Gastrocnemius medialis (tissue), 4 donors: ENCODE measurements at places on chromosomes 7 and 10. TPM values are rescaled to one million over a fixed set of nuclear protein-coding genes. Genes with fewer than 3 reads are reported as not detected.

DNA sequence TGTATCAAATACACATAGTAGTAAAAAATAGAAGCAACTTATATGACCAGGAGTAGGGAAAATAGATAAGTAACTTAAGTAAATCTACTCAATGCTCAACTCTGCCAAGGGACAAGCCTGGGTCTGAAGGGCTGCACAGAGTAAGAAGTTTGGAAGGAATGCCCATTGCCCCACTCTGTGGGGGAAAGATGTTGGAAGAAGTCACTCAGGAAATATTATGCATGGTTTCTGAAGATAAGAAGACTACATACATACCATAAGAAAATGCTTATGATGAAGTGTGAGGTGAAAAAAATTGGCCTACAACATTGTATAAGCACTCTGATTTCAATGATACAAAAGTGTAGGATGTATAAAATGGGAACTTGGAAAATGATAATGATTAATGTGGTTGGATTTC is 54.0 kb downstream of the LAMB4 start:
- no peaks in the 10 kb centered on the region for H3K4me1 ChIP-seq
- no peak for DNase-seq
- no peaks in the 10 kb centered on the region for H3K36me3 ChIP-seq
- H3K4me3 ChIP-seq: no peak overlapping the region

DNA sequence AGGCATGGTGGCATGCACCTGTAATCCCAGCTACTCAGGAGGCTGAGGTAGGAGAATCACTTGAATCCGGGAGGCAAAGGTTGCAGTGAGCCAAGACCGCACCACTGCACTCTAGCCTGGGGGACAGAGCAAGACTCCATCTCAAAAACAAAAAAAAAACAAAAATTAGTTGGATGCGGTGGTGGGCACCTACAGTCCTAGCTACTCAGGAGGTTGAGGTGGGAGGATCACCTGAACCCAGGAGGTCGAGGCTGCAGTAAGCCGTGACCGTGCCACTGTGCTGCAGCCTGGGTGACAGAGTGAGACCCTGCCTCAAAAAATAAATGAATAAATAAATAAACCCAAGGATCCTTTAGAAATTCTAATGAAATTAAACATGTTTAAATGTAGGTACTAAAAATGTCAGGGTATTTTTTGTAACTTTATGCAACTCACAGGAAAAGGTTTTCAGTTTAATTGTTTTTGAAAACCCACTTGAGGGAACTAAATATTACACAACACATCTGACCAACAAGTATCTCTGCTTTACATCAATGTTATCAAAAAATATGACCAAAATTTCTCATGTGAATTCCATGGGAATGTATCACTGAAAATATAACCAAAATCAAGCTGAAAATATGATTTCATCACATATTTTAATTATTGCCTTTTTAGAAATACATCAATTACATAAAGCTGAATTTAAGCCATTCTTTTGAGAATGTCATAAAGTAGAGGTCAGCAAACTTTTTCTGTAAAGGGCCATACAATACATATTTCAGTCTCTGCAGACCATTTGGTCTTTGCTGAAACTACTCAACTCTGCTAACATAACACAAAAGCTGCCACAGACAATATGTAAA is 23.9 kb downstream of the UPF2 start:
- H3K4me1 ChIP-seq: no peaks in the 10 kb centered on the region
- H3K27ac ChIP-seq: no peak overlapping the region
- no peaks in the 10 kb centered on the region for H3K36me3 ChIP-seq
- H3K4me3 ChIP-seq: no peak overlapping the region
- DNase-seq: no peak

DNA sequence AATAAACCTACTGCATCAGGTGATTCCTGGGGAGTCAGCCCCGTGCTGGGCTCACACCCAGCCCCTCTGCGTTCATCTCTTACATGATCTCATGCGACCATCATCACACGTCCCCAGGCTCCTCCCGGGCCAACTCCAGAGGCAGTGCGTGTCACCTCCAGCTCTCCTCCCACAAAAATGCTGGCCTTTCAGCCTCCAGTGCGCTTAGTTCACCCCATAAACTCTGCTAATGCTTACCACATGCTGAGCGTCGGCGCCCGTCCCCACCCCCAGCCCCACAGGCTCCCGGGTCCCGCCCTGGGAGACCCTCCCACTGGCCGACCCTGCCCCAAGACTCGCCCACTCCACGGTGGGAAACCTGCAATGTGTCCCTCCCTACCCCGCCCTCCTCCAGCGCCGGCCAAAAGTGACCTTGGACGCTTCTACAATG is 816 bp upstream of the SDK1 start:
- H3K36me3 ChIP-seq: no peaks in the 10 kb centered on the region
- DNase-seq: peak; percentile 16
- no peak overlapping the region for H3K27ac ChIP-seq
- H3K4me1 ChIP-seq: peaks cover 14% of the 10 kb centered on the region
- H3K4me3 ChIP-seq: peak overlapping the region; percentile 55
- H3K27me3 ChIP-seq: peaks cover 2% of the 10 kb centered on the region

DNA sequence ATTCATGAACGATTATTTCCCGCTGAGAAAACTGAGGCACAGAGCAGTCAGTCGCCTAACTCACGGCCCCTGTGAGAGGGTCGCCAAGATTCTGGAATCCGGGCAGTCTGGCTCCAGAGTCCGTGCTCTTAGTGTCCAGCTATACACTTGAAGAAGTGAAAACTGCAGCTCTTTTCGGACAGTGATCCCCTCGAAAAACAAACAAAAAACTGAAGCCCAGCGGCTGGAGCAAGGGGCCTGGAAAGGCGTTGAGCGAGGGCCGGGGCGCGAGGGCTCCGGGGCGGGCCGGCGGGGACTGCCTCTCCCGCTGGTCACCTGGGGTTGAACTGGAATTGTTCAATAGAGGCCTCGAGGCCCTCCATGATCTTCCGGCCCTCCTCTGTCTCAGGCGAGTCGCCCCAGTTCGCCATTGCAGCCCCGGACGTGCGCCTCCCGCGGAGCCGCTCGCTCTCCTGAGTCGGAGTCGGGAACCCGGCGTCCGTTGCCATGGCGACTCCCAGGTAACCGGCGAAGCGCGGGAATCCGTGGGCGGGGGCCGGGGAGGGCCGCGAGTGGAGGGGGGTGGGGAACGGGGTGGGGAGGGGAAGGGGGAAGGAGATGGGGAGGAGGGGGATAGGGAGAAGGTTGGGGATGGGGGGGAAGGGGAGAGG is 881 bp downstream of the C10orf67 start:
- peak; percentile 24 for DNase-seq
- peak overlapping the region; percentile 61 for H3K4me3 ChIP-seq
- no peaks in the 10 kb centered on the region for H3K36me3 ChIP-seq
- no peak overlapping the region for H3K27ac ChIP-seq

Gene KLF14
- 0.41 TPM for total RNA-seq

DNA sequence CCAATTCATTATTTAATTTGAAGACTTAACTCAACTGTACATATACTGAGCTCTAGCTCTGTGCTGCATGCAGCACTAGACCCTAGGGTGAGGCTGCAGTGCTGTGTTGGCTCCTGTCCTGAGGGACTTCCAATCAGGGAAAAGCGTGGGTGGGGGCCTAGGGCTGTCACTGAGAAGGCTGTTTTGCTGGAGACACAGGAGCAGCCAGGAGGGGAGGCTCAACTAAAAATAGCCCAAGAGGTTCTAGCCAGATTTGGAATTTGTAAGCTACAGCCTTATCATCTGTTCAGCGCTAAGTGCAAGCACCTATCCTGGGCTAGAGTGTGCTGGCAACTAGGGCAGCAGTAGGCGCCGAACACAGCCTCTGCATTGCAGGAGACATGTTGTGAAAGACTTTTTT is 121.1 kb downstream of the VWC2 start:
- no peaks in the 10 kb centered on the region for H3K4me1 ChIP-seq
- DNase-seq: no peak
- H3K36me3 ChIP-seq: no peaks in the 10 kb centered on the region
- H3K4me3 ChIP-seq: no peak overlapping the region
- no peak overlapping the region for H3K27ac ChIP-seq

- no peak overlapping the region for H3K27ac ChIP-seq
- no peak overlapping the region for H3K4me3 ChIP-seq
- H3K4me1 ChIP-seq: no peaks in the 10 kb centered on the region
- no peak for DNase-seq
- H3K36me3 ChIP-seq: no peaks in the 10 kb centered on the region
These were observed 90.4 kb downstream of the IDE start for GRCh38 chr10:92483539-92483938.

GRCh38 chr7:158917818-158918217 is 61.5 kb downstream of the DYNC2I1 start:
- H3K27me3 ChIP-seq: no peaks in the 10 kb centered on the region
- no peak overlapping the region for H3K4me3 ChIP-seq
- DNase-seq: no peak
- no peak overlapping the region for H3K27ac ChIP-seq
- no peaks in the 10 kb centered on the region for H3K4me1 ChIP-seq

Gene TMED4
- total RNA-seq: 162 TPM

Gene RPEL1
- total RNA-seq: not detected

DNA sequence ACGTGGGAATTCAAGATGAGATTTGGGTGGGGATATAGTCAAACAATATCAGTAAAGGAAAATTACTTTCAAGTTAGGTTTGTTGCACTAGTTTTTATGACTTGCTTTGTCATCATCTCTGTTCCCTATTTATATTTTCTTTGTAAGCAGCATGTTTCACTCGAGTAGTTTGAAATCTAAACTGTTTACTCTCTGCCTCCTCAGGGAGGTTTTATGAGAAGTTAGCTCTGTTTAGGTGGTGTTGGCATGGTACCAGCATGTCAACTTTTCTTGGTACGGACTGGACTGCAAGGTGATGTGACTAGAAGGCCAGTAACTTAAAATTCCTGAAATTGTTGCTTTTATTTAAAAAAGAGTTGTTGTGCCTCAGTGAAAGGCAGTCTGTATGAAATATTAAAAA is 59.2 kb upstream of the MTPN start:
- no peak overlapping the region for H3K4me3 ChIP-seq
- H3K36me3 ChIP-seq: no peaks in the 10 kb centered on the region

- H3K36me3 ChIP-seq: no peaks in the 10 kb centered on the region
- DNase-seq: no peak
- H3K4me3 ChIP-seq: no peak overlapping the region
- no peaks in the 10 kb centered on the region for H3K27me3 ChIP-seq
- no peak overlapping the region for H3K27ac ChIP-seq
These were observed 327.1 kb downstream of the PRPF18 start for GRCh38 chr10:13913897-13914296.

GRCh38 chr7:132118641-132119040 is 457.6 kb downstream of the PLXNA4 start:
- H3K27ac ChIP-seq: no peak overlapping the region
- no peak overlapping the region for H3K4me3 ChIP-seq
- H3K36me3 ChIP-seq: no peaks in the 10 kb centered on the region
- no peaks in the 10 kb centered on the region for H3K4me1 ChIP-seq
- no peak for DNase-seq

- DNase-seq: no peak
- H3K27ac ChIP-seq: no peak overlapping the region
- H3K4me3 ChIP-seq: no peak overlapping the region
- H3K4me1 ChIP-seq: no peaks in the 10 kb centered on the region
- no peaks in the 10 kb centered on the region for H3K36me3 ChIP-seq
These were observed 335.3 kb downstream of the FGFR2 start for GRCh38 chr10:121262774-121263430.

Gene HOXA11
- 7.1 TPM for total RNA-seq

Gene C10orf88
- 4.2 TPM for total RNA-seq

Gene KIAA1549
- 0.55 TPM for total RNA-seq

GRCh38 chr10:91123261-91123660 is 97.2 kb upstream of the PCGF5 start:
- no peaks in the 10 kb centered on the region for H3K36me3 ChIP-seq
- H3K4me3 ChIP-seq: no peak overlapping the region
- no peak overlapping the region for H3K27ac ChIP-seq
- no peaks in the 10 kb centered on the region for H3K4me1 ChIP-seq
- no peaks in the 10 kb centered on the region for H3K27me3 ChIP-seq

DNA sequence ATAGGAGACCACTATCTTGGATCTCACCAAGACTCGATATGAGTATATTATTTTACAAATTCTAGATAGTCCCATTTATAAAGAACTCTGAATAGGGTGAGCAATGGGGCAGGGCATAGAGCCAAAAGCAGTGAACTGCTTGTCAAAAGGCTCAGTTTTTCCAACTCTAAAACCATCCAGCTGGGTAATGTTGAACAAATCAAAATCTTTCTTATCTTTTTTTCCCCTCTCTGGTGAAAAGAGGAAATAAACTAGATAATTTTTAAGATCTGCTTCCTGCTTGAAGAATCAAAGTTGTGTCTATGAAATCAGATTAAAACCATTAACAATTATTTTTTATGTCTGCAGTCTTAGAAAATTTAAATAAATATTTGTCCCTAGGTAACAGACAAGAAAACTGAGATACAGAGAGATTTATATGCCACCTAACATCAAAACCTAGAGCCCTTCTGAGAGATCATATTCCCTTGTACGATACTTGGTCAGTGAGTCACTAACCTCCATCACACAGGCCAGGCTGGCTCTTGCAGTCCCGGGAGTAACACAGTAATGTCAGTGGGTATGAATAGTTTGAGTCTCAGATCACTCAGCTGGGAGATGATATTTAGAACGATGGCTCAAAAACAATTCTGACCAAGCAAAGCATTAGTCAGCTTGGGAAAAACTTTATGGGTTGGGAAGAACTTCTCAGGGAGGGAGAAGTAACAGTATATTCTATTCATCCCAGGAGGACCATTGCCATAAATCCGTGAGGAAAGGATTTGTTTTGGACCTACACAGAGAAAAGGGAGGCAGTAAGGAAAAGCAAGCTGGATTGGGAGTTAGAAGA is 178.8 kb downstream of the REEP3 start:
- H3K36me3 ChIP-seq: no peaks in the 10 kb centered on the region
- peak; percentile 82 for DNase-seq
- H3K27me3 ChIP-seq: no peaks in the 10 kb centered on the region
- H3K4me1 ChIP-seq: peaks cover 45% of the 10 kb centered on the region
- no peak overlapping the region for H3K4me3 ChIP-seq
- H3K27ac ChIP-seq: peak overlapping the region; percentile 81

Gene TUBAL3
- 0.18 TPM for total RNA-seq

Gene GSTK1
- total RNA-seq: 90.9 TPM

DNA sequence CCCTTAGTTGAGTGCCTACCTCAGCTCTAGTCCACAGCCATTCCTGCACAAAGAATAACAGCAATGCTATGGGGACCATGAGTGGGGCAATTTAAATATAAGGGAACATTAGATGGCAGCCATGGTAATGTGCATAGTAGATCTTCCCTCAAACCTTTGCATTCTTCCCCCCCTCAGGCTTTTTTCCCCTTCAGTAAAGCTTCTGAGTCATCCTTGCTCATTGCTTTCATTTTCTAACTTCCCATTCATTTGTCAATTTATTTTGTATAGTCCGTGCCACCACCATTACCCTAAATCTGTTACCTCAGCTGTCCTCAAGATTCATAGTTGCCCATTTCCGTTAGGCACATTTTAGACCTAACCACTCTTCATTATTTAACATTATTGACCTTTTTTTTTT is 10.7 kb downstream of the HECTD2 start:
- H3K27me3 ChIP-seq: no peaks in the 10 kb centered on the region
- H3K4me3 ChIP-seq: no peak overlapping the region
- no peak overlapping the region for H3K27ac ChIP-seq
- H3K4me1 ChIP-seq: peaks cover 19% of the 10 kb centered on the region
- DNase-seq: no peak
- no peaks in the 10 kb centered on the region for H3K36me3 ChIP-seq

Gene NPY4R
- total RNA-seq: not detected

GRCh38 chr7:85177316-85177715 is 9.5 kb downstream of the SEMA3D start:
- no peak for DNase-seq
- no peak overlapping the region for H3K4me3 ChIP-seq
- H3K36me3 ChIP-seq: no peaks in the 10 kb centered on the region
- no peaks in the 10 kb centered on the region for H3K27me3 ChIP-seq

Gene NDUFB2
- 487 TPM for total RNA-seq

- DNase-seq: no peak
- no peaks in the 10 kb centered on the region for H3K36me3 ChIP-seq
- H3K27ac ChIP-seq: no peak overlapping the region
- peak overlapping the region; percentile 38 for H3K4me3 ChIP-seq
- peaks cover 36% of the 10 kb centered on the region for H3K4me1 ChIP-seq
These were observed 992 bp upstream of the IGF2BP3 start for GRCh38 chr7:23471106-23471859.
